Stimulated activated CD8-positive, alpha-beta memory T cell treated with anti-CD3 and anti-CD28 coated beads, Interleukin-15, amount 100 ng/mL, for 24 hours (primary cell): ENCODE measurements at places on chromosomes 6 and 20.

DNA sequence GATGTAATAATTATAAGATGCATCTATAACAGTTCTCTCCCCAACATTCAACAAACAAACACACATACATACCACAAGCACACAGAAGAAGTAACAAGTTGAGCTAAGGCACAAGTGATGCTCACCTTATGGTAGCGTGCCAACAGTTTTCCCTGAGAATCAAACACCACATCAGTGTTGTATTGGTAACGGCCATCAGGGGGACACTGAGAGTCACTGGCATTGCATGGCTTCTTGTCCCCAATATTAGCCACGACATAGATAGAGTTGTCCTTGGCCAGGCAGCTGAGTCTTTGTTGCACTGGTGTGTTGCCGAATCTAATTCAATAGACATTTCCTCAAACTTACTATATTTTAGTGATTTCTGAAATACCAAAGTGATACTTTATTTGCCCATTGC lies 14.8 kb upstream of the VNN1 start:
- DNase-seq = no peak

- DNase-seq = no peak
Measured at GRCh38 chr6:13511913-13512717, 24.7 kb upstream of the GFOD1 start.

- DNase-seq = no peak
Measured at GRCh38 chr6:137706083-137706750, 160.8 kb upstream of the TNFAIP3 start.

GRCh38 chr6:148367411-148368024 lies 24.9 kb downstream of the SASH1 start:
- no peak for DNase-seq

- no peak for DNase-seq
Measured at GRCh38 chr6:64224819-64225218, 589.2 kb downstream of the PHF3 start.

- DNase-seq = no peak
Measured at GRCh38 chr6:152277826-152278329, 359.3 kb downstream of the SYNE1 start.

- DNase-seq = no peak
Measured at GRCh38 chr20:5036828-5037227, 35.5 kb upstream of the SLC23A2 start.

DNA sequence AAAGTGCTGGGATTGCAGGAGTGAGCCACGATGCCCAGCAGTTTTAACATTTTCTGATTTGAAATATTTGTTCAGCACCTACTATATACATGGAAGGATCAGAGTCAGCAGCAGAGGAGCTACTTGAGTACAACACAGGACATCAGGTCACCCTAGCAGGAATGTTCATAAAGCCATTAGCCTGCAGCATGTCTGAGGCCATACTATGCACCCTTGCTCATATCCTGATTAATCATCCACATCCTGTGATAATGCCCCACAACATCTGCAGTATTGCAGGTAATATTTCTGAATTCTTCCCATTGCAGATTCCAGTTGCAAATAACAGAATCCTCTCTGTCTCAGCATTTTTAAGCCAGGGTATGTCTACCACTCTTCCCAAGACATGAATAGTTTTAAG lies 171.0 kb upstream of the PRND start:
- no peak for DNase-seq

DNA sequence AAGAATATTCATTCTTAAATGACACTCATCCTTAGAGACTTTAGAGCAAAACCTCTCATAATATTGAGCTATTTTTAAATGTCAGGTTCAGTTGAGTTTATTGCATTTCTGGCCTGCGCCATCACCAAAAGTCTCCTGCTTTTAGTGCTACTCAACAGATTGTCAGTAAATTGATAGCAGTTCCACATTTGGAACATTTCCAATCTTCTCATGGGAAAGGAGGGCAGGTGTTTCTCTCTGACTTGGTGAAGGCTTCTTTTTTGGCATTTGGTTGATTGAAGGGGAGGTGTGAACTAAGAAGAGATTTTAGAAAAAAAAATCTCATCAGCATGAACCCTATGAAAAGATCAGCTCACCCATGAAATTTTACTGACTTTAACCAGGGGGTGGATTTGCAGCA lies 125.9 kb upstream of the INSM1 start:
- DNase-seq = no peak

GRCh38 chr6:43734294-43734665 lies 35.7 kb upstream of the VEGFA start:
- DNase-seq = no peak

- no peak for DNase-seq
Measured at GRCh38 chr6:170114187-170114945, 176.5 kb downstream of the DLL1 start.

GRCh38 chr6:43304882-43305281 lies 3.7 kb downstream of the CRIP3 start:
- no peak for DNase-seq

- no peak for DNase-seq
Measured at GRCh38 chr6:147944122-147944521, 398.5 kb upstream of the SASH1 start.

DNA sequence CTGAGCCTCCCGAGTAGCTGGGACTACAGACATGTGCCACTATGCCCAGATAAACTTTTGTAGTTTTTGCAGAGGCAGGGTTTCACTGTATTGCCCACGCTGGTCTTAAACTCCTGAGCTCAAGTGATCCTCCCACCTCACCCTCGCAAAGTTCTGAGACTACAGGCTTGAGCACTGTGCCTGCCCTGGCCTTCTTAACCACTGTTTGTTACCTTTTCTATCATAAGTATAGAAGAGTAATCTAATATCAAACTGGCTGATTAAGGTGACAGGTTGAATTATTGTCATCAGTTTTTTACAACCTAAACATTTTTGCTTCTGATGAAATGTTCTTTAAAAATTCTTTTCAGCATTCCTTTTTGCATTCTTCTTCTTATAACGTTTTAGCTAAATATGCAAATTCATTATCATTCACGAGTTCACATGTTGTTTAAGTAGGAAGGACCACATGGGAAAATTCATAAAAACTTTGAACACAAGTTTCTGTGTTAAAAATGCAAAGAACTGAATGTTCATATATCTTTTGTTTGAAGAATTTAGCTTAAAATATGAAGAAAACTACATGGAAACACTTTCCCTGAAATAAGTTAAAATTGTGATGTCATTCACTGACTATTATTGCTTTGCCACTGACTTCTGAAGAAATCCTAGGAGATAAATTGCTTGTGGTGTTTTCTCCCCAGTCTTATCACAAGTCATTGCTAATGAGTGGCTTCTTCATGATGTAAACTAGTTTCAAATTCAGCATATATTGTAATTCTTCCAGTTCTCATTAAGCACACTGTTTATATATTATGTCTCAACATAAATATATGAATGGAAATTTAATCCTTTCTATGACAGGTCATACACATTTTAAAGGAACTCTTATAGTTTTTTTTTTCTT lies 106.7 kb downstream of the ADGRB3 start:
- no peak for DNase-seq

DNA sequence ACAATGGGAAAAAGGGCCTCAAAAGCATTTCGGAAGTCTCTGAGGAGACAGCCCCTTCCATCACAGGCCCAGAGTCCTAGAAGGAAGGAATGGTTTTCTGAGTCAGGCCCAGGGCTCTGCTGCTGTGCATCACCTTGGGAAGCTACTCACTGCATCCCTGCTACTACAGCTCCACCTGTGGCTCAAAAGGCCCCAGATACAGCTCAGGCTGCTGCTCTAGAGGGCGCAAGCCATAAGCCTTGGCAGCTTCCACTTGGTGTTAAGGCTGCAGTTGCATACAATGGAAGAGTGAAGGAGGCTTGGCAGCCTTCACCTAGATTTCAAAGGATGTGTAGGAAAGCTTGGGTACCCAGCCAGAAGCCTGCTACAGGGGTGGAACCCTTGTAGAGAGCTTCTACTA lies 54.8 kb downstream of the MEI4 start:
- no peak for DNase-seq

- DNase-seq = no peak
Measured at GRCh38 chr20:14828459-14828858, 491.0 kb upstream of the FLRT3 start.

DNA sequence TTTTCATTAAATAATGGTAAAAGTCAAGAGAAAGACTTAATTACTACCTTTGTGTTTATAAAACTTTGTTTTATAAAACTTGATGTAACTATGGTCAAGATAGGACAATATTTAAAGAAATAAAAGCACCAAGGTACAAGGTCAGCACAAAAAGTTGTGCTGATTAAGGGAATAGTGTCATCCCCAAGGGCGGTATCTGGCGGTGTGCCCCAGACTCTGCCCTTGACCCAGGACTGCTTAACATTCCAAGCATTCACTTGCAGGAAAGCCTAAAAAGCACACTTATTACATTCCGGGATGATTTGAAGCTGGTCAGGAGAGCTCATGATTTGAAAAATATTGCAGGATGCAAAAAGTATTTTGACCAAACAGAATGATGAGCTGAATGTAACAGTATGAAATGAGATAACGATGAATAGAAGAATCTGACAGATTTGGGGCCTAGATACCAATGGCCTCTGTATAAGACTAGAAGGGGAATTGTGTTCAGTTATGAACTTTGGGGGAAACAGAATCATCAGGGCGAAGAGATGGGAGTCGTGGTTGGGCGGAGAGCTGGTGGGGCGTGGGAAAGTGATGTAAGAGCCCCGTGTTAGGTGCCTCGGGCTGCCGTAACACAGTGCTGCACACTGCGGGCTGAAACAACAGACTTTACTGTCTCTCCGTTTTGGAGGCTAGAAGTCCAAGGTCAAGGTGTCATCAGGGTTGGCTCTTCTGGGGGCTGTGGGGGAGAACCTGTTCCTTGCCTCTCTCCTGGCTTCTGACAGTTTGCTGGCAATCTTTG lies 77.2 kb downstream of the CDC5L start:
- DNase-seq = no peak

- DNase-seq = no peak
Measured at GRCh38 chr6:168441434-168442391, 729 bp downstream of the SMOC2 start.

DNA sequence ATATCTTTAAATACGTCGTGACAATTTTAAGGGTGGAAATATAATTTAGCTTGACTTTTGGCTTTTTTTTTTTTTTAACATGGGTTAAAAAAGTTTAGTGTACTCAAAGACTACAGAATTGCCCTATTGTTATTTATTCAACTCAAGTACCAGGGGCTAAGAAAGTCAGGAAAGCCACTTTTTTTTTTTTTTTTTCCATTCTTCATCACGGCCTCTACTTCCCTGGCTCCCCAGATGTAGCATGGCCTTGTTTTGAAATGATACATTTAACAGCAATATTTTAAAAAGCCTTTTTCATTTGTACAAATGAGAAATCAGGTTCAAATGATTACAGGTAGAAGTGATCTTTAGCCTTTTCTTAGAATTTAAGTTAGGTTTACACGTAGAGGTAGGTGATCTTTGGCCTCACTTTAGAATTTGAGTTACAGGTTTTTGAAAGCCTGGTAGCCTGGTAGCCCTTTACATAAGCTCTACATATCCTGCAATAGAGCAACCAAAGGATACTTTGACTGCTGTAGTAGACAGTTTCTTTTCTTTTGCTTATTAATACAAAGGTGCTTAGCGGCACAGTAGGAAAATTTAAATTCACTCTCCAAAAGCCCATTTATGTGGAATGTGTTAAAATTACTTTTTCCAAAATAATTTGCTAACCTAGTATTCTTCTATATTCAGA lies 160.5 kb upstream of the MMS22L start:
- no peak for DNase-seq

DNA sequence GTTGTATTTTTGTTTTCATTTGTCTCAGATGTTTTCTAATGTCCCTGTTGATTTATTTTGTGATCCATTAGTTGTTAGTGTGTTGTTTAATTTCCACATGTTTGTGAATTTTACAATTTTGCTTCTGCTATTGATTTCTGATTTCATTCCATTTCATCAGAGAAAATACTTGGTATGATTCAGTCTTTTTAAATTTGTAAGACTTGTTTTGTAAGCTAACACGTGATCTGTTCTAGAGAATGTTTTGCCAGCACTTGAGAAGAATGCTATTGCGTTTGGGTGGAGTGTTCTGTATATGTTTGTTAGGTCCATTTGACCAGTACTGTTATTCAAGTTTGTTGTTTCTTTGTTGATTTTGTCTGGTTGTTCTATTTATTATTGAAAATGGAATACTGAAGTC lies 53.9 kb downstream of the KIZ start:
- no peak for DNase-seq

- DNase-seq = no peak
Measured at GRCh38 chr6:159398633-159399032, 229.4 kb downstream of the FNDC1 start.

DNA sequence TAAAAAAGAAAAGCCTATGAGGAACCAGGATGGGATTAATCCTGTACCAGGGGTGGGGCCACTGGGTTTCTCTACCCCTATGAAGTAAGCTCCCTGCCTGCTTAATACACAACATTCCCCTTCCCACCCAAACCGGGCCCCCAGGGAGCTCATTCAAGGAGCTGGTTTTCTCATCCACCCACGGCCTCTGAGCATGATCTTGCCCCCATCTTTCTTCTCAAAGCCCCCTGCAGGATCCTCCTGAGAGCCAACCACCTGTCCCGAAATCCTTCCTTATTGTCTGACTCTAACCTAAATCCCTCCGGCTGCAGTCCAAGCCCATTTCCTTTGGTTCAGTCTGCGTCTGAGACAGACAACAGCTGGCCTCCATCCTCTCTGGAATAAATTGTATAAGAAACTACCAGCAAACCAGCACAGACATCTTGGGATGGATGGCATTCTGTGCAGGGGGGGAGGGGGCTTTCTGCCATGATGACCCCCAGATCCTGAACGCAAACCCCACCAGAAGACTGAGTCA lies 21.0 kb downstream of the KCNK5 start:
- no peak for DNase-seq

DNA sequence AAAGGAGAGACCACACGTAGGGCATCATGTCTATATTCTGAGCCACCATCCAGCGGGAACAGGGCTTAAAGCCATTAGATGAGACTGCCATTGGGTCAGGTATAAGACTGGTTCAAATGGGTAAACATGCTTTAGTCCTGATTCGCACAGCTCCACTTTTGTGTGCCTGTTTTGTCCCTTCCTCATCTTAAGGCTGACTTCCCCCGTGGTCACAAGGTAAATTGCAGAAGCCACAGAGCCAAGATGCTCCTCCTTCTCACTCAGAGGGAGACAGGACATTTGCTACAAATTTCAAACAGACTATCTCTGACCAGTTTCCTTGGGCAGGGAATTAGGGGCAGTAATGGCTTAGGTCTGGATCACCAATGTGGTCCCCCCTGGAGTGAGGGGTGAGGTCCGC lies 11.4 kb upstream of the IFNGR1 start:
- DNase-seq = no peak
